NCI-H2107 (cell line): ENCODE measurements at places on chromosomes 13 and 19.

DNA sequence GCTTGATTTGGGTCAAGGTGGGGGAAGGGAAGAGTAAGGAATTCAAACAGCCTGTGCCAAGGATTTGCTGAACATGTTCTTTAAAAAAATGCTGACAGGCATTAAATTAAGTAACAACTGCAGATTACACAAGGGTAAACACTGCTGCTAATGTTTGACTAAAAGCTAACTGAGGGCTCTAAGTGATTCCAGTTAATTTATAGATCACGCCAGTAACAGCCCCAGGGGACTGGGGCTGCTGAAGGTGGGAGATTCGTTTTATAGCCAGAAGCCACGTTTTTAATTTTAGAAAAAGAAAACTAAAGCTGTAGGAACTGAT, 321.7 kb downstream of the DLEU7 start:
- no peak for DNase-seq

DNA sequence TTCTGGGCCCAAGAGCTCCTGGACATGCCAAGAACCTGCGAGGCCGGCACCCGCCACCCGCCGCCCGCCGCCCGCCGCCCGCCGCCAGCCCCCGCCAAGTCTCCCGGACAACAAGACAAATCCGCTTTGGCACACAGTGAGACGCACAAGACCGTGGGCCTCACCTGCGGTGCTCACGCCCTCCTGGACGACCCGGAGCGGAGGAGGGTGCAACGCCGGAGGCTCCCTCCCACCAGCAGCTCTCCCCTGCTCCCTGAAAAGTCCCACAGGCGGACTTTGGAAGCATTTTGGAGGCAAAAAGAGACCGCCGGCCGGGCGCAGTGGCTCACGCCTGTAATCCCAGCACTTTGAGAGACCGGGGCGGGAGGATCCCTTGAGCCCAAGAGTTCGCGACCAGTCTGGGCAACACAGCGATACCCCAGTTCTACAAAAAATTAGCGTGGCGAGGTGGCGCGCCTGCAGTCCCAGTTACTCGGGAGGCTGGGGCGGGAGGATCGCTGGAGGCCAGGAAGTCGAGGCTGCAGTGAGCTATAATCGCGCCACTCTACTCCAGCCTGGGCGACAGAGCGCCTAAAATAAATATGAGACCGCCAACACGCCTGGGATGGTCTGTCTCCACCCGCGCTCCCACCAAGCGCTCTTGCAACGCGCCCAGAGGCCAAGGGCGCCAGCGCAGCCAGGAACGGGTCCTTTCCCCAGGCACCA, 783 bp downstream of the RHPN2 start:
- DNase-seq: no peak

DNA sequence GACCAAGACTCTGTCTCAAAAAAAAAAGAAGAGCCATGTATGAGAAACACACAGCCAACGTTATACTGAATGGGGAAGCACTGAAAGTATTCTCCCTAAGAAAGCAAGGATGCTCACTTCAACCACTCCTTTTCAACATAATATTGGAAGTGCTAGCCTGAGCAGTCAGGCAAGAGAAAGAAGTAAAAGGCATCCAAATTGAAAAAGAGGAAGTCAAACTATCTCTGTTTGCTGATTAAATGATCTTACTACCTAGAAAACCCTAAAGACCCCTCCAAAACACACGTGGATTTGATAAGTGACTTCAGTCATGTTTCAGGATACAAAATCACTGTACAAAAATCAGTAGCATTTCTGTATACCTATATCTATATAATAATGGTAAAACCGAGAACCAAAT, 16.2 kb downstream of the WBP4 start:
- DNase-seq: no peak

DNA sequence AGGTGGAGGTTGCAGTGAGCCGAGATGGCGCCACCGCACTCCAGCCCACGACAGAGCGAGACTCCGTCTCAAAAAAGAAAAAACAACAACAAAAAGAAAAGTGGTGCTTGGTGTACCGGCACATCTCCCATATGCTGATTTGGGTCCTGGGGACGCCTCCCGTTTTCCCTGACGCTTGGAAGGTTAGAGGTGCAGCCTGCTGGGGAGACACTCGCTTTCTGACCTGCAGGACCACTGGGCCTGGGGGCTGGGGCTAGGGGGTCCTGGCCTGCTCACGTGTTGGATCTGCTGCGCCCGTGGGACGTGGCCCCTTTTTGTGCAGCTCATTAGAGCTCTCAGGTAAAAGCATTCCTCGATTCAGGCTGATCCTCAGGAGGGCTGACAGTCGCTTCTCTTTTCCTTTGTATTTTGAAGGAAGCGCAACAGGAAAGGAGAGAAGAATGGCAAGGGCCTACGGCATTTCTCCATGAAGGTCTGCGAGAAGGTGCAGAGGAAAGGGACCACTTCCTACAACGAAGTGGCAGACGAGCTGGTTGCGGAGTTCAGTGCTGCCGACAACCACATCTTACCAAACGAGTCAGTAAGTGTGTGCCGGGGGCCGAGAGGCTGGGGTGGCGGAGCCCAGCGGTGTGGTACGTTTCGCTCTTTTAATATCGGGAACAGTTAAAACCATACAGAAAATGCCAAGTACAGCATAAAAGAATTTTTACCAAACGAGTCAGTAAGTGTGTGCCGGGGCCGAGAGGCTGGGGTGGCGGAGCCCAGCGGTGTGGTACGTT, 25.1 kb downstream of the ATP4B start:
- no peak for DNase-seq

DNA sequence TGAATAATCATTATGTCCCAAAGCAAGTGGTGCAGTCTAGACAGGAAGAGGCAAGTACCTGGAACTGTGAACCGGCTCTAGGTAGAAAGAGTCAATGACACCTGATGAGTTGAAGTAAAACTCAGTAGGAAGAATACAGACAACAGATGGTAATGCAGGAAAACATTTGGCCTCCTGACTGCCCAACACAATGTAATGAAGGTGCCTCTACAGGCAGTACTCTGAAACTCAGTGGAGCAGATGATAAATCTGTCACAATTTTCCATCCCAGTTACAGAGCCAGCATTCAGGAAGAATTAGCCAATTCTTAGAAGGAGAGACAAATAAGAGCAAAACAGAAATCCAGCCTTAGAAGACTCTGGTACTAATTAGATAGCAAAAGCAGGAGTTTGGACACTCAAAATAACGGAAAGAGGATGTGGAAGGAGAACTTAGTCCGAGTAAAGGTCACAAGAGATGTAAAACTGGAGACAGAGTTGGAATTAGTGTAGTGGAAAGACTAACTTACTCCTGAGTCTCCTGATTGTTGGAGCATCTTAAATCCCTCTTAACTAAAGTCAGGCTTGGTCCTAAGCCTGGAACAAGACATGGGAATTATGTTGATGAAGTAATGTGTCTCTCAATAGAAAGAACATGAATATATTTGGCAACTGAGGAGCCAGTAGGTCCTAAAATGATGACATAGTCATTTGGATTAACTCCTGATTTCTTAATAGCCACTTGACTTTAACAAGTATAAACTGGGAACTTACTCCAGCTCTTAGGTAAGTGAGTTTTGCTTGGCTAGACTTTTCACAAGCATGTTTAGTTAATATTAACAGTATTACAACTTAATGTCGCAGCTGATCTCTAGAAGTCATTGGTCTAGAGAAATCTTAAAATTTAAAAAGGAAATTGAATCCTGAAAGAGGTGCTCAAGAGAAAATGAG, 457.3 kb upstream of the MIR17HG start:
- no peak for DNase-seq

GRCh38 chr13:112740502-112741131, 50.8 kb downstream of the ATP11A start:
- DNase-seq: peak; percentile 61

GRCh38 chr19:13137290-13137794, 12.8 kb downstream of the STX10 start:
- no peak for DNase-seq

DNA sequence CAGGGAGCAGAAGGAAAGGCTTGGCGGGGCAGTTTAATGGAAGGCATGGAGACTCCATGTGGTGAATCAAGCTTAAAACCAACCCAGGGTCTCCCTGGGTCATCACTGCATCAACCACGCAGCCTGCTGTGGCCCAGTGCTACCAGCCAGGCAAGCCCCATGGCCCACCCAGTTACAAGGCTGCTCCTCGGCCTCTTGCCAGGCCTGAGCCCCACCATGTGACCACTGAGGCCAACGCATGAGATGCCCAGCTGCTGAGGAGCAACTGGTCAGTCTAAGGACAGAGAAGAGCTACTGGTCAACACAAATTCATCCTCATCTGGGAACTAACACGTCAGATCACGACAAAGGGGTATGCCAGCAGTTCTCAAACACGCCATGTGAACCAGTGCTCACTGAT, 15.4 kb upstream of the KPTN start:
- DNase-seq: no peak

- no peak for DNase-seq
Observed at GRCh38 chr13:29497137-29497654, 98.3 kb downstream of the SLC7A1 start.

DNA sequence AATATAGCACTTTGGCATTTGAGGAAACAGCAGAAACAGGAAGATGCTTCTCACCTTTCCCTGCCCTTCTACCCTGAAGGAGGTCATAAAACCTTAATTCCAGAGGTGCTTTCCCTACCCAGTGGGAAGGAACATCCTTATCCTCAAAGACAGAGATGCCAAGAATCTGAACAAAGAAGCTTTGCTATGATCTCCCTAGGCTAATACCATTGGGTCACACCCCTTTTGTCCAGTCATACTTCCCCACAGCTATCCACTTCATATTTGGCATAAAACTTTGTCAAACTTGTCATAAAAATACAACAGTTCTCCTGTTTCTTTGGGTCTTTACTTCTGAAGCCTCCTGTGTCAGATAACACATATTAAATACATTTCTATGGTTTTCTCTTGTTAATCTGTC, 21.7 kb upstream of the RXFP2 start:
- DNase-seq: no peak

- DNase-seq: no peak
Observed at GRCh38 chr13:100497389-100497788, 91.2 kb downstream of the GGACT start.

DNA sequence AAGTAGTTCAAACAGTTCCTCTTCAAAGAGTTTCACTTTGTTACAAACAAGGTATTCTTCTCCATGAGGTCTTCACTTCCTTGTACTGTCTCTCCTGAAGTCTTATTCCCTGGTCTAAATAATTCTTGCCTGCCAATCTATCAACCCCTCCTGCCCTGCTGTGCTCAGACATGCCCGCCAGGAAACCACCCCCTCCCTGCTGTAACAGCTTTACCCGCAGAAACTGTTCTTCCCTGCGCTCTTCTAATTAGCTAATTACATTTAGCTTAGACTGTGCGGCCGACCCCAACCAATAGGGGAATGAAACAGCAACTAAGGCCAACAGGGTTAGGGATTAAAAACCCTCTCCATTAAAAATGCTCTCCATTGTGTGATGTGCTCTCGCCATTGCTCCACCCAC, 46.7 kb downstream of the ZNF846 start:
- DNase-seq: no peak

DNA sequence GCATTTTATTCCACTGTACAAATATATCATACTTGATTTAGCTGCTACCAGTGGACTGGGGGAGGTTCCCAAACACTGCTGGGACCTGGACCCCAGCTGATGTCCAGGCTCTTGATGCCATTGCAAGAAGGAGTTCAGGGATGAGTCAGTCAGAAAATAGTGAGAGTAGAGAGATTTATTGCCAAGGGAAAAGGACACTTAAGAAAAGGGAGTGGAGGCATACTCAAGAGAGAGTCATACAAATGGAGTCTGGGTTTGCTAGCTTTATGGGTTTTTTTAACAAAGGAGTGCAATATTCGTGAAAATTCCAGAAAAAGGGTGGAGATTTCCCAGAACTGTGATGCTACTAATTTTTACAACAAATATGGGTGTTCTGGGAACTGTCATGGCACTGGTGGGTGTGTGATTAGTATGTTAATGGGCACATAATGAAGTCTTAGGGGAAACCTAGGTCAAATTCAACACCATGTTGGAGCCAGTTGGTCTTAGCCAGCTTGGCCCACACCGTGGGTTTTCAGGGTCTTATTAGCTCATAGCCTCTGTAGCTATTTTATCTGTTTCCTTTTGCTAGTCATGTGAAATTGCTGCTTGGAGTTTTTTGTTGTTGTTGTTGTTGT, 36.2 kb downstream of the GPC6 start:
- DNase-seq: no peak

DNA sequence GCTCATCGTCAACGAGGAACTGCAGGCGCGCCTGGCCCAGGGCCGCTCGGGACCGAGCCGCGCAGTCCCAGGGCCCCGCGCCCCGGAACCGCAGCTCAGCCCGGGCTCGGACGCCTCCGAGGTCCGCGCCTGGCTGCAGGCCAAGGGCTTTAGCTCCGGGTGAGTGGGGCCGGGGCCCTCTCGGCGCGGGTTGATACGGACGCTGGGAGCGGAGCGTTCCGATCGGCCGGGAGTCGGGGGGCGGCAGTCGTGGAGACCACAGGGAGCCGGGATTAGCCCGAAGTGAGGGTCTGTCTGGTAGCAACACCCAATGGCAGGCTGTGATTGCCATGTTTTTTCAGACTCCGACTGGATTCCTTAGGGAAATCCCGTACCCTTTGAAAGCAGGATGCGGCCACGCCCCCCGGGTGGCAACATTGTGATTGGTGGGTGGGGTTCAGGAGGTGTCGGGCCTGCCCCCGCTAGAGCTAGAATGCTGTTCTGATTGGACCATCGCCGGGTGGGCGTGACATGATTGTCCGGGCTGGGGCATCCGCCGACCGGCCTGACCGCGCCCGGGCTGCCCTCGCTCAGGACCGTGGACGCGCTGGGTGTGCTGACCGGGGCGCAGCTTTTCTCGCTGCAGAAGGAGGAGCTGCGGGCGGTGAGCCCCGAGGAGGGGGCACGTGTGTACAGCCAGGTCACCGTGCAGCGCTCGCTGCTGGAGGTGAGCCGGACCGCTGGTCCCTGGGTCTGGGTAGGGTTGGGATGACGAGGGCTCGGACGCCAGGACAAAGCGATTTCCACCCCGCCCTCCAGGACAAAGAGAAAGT, 11.3 kb downstream of the EPS8L1 start:
- DNase-seq: no peak

DNA sequence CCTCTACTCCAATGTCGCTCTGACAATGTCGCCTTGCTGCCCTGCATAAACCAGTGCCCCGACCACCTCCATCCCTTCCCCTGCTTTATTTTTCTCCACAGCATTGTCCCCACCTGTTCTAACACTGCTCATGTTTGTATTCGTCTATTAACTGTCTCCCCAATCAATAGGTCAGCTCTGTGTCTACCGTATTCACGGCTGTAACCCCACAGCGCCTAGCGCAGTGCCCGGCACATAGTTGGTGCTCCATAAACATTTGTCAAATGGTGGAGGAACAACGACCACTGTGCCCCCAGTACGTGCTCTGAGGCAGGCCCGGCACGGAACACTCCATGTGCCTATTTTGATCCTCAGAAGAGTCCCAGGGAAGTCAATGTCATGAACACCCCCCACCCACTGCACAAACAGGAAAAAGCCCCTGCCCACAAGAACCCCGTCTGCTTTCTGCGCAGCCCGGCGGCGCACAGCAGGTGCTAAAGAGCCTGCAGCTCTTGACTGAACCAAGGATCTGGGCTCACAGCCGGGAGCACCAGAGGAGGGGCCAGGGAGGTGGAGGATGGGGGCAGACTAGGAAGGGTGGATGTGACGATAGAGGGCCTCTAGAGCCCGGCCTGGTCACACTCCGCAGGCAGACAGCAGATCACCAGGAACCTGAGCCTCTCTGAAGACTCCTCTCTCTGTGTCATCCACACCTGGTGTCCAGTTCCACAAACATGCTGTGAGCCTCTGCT, 1.8 kb upstream of the CEACAM16 start:
- DNase-seq: peak; percentile 39

- no peak for DNase-seq
Observed at GRCh38 chr19:44580366-44580895, 32.9 kb upstream of the IGSF23 start.

- DNase-seq: no peak
Observed at GRCh38 chr19:7217861-7218260, 76.4 kb downstream of the INSR start.

- DNase-seq: no peak
Observed at GRCh38 chr13:113589961-113590339, 5.4 kb downstream of the TFDP1 start.
